ENCODE measurements at places on chromosomes 6 and 20.

- DNase-seq = no peak
These were observed 73.3 kb downstream of the HUS1B start for GRCh38 chr6:583635-584034.

DNA sequence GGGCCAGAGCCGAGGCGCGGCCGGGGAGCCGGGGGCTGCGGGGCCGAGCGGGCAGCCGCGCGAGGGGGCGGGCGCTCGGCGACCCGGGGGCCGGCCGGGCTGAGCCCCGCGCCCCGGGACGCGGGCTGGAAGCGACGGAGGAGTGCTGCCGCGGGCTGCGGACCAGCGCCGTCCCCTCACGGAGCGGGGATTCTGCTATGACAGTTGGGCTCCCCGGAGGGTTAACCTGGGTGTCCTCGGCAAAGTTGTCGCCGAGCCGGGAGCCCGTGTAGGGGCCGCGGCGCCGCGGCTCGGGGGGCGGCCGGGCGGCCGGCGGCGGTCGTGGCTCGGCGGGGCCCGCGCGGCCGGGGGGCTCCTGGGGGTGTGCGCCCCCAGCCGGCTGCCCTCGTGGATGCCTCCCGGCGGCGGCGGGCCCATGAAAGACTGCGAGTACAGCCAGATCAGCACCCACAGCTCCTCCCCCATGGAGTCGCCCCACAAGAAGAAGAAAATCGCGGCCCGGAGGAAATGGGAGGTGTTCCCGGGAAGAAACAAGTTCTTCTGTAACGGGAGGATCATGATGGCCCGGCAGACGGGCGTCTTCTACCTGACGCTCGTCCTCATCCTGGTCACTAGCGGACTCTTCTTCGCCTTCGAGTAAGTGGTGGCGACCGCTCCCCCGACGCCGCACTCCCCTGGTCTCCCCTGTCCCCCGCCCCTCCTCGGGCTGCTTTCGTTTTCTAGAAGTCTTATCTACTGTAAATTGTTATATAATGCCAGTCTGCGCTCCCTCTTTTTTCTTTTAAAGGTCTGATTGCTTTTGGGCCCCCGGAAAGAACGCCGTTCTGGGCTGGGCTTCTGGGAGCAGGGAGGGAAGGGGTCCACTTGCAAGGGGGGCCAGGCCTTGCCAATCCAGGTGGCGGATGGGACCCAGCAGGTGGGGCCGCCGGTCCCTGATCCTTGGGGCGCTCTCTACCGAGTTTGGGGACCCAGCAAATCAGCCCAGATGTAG, 936 bp downstream of the ZDHHC14 start:
- DNase-seq = peak; percentile 64

DNA sequence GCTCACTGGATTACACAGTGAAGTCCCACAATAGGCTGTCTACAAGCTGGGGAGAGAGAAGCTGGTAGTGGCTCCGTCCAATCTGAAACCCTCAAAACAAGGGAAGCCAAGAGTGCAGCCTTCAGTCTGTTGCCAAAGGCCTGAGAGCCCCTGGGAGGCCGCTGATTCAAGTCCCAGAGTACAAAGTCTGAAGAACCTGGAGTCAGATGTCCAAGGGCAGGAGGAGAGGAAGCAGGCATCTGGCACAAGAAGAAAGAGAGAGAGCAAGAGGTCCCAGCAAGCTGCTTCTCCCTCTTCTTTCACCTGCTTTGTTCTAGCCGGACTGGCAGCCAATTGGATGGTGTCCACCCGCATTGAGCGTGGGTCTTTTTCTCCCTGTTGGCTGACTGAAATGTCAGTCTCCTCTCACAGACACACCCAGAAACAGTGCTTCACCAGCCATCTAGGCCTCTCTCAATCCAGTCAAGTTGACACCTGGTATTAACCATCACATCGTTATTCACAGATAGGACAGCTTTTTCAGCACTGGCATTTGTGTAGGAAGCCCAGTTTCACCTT, 51.2 kb downstream of the CRYBG1 start:
- no peak for DNase-seq

DNA sequence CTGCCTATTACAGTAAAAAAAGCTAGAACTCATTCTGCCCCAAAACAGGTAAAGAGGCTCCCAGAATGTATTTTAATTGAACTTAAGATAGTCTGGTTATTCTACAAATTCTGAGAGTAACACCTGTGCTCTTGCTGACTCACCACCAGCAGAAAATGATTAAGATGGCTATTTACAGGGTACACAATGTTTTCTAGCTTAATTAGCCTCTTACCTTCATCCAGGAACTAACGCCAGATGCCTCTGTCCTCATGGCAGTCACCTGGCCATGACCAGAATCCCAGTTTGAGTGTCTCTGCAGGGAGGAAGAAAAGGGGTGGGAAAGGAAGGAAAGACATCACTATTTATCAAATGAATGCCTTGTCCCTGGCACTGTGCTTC, 31.3 kb upstream of the PPP1R3G start:
- DNase-seq = no peak

GRCh38 chr6:44966449-44967092, 361.6 kb upstream of the RUNX2 start:
- no peak for DNase-seq

GRCh38 chr6:142605922-142606485, 304.2 kb downstream of the ADGRG6 start:
- no peak for DNase-seq

- no peak for DNase-seq
These were observed 7.1 kb upstream of the DUSP22 start for GRCh38 chr6:285030-285771.

DNA sequence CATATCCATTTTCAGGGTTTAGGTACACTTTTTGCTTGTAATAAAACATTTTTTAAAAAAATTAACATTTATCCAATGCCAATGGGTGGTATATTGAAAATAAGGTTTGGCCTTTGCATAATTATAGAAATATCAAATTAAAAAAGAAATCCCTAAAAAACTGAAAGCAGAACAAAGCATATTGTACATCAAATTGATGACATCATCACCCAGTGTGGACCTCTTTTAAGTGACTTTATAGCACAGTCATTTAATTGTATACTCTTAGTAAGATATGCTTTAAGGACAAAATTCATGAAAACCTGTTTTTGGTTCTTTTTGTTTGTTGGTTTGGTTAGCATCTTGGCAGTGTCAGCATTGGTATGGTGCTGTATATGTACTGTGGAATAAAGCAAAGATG, 1.4 kb upstream of the EEF1E1 start:
- no peak for DNase-seq

DNA sequence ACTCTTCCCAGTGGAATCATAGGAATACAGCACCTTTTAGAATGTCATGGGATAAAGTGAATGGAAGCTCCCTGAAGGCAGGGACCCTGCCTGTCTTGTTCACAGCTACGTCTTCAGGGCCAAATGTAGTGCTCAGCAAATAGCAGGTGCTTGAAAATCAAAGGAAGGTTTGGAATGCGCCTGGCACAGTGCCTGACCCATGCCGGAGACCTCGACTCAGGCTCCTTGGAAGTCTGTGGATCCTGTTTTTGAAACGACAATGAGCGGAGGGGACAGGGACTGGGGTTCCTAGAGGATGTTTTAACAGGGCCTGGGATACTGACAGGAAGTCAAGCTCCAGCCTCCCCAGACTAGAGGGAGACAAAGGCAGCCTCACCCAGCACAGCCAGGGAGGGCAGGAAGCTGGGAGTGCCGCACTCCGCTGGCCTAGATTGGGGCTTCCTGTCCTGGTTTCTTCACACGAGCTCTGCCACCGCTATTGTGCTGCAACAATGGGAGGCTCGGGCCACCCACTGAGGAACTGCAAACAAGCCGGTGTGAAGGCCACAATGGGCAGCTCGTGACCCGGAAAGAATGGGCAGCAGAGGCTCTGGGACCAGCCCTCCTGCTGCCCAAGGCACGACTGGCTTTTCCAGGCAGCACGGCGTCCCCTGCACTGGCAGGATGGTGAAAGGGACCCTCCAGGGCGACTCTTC, 76.7 kb downstream of the PREX1 start:
- DNase-seq = peak; percentile 55

DNA sequence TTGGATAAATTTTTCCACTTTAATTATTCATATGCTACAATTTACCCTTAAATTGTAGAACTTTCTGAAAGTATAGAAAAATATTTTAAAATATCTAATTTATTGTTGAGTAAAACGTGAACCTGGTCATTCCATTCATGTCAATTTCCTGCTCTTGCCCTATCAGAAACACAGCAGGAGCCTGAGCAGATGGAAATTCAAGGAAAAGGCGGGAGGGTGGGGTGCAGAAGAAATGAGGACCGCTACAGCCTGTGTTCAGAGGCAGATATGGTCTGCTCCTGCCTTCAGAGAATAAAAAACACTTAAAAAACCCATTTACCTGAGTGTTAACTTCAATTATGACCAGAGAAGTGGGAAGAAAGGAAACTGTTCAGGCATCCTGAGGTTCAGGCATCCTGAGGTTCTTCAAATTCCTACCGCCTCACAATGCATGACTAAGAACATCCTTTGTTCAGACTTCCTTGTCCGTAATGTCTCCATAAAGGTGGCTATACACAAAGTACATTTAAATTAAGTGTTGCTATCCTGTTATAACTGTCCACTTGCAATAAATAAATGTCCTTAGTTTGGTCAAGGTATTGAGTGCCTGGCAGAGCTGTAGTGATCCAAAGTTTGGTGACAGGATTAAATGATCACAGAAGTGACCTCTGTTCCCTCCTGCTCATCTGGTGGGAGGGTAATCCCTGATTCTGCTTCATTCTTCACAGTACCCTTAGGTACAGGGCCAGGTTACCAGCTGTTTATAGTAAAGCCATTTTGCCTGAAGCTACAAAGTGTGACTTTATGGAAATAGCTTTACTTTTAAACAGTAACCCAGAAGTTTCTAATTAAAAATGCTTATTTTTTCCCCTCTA, 109.1 kb downstream of the MAN1A1 start:
- DNase-seq = no peak

DNA sequence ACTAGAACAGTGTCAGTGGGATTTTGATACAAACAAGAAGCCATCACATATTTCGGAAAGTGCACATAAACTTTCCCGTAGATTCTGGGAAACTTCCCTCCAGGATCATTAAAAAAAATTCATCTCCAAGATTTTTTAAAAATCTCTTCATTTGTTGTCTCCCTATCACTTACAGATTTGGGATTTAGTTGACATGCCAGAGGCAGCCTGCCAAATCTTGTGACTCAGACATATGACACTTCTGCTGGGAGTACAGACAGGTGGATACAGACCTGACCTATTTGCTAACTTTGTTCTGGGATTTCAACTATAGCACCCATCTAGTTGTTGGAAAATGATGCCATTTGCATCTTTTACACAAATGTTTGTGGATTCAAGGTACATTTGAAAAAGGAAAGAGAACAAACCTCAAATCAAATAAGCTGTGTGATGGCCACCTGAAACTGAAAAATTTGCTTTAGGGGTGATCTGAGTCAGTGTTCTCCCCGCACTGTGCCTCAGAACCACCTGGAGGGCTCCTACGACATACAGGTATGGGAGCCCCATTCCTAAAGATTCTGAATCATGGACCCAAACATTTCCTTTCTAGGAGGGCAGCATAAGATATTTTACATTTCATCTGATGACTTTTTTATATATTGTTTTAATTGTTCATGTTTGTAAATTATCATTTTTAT, 21.9 kb upstream of the CD2AP start:
- no peak for DNase-seq

GRCh38 chr6:127475135-127475822, 16.1 kb upstream of the KIAA0408 start:
- DNase-seq = no peak

- DNase-seq = no peak
These were observed 20.8 kb downstream of the GCM2 start for GRCh38 chr6:10861086-10861485.

- DNase-seq = no peak
These were observed 63.6 kb upstream of the KIF25 start for GRCh38 chr6:167933847-167934246.

GRCh38 chr6:5553767-5554166, 292.5 kb downstream of the FARS2 start:
- DNase-seq = no peak

DNA sequence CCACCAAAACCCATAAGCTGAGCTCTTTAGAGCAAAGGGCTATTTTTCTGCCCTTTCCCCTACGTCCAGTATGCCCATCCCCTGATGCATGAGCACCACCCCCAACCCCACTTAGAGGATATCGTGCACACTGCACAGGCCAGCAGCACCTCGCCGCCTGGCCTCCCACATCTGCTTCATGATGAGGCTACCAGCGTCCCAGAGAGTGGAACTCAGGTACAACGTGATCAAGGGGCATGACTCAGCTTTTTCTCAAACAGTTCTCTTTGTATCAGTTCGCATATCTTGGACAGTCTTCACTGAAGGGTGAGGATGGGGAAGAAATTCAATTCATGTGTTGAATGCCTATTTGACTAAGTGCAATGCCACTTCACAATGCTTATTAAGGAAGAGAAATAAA, 81.9 kb upstream of the QKI start:
- no peak for DNase-seq

DNA sequence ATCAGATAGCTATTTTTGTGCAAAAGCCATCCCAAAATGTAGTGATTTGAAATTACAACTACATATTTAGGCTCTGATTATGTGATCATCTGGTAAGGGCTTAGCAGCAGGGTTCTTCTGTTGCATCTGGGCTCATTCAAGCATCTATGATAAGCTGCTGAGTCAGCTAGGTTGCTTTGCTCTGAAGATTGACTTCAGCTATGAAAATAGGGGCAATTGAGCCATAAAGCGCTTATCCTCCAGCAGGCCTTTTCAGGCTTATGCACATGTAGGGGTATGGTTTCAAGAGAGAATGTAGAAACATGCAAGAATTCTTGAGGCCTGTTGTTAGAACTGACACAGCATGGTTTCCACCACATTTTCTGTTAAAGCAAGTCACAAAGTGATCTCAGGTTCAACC, 114.1 kb downstream of the PLCB1 start:
- DNase-seq = no peak

DNA sequence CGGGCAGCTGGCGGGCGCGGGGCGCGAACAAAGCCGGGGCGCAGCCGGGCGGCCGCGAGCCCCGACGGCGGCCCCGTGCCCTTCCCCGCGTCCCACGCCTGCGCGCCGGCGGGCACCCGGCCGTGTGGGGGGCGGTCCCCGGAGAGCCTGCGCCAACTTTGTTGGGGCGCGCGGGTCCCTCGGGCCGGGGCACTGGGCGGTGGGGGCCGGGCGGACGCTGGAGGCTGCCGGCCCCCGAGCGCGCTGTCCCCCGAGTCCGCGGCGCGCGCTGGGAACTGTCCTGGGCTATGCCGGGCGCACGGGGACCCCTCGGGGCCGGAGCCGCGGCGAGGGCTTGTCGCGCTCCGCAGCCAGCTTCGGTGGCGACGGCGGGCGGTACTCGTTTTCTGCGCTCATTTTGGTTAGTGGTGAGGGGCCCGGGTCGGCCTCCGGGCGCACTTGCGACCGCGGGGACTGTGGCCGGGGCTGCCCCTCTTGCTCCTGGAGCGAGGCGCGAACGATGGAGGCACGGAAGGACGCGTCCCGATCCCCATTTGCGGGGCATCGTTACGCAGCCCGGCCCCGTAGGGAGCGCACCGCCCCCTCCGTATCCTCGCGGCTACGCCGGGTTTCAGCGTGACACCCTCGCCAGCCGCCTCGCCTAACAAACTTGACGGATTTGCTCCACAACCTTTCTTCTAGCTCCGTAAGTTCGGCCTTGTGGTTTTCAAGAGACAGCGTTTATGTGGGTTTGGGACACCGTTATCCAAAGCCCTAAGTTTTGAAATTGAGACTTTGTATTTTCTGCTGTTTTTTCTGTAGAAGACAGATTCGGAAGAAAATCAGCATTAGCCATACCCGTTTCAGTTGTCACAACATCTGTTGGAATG, 622 bp downstream of the SS18L1 start:
- DNase-seq = peak; percentile 64

Measured in activated naive CD4-positive, alpha-beta T cell treated with Interleukin-2 at 50 U/mL for 16 hours (primary cell).